HEK293T (cell line): ENCODE measurements at places on chromosomes 5 and 9.

- no peak for DNase-seq
These were observed 23.1 kb upstream of the TDRD7 start for GRCh38 chr9:97388721-97389238.

- peak; percentile 4 for DNase-seq
These were observed 892.6 kb downstream of the TAF11L14 start for GRCh38 chr5:18526792-18527405.

GRCh38 chr5:138809391-138809790 is 56.2 kb downstream of the CTNNA1 start:
- DNase-seq = no peak

- DNase-seq = no peak
These were observed 351.7 kb downstream of the ARRDC3 start for GRCh38 chr5:91031402-91031752.

GRCh38 chr9:130212543-130213297 is 40.5 kb downstream of the NCS1 start:
- no peak for DNase-seq

DNA sequence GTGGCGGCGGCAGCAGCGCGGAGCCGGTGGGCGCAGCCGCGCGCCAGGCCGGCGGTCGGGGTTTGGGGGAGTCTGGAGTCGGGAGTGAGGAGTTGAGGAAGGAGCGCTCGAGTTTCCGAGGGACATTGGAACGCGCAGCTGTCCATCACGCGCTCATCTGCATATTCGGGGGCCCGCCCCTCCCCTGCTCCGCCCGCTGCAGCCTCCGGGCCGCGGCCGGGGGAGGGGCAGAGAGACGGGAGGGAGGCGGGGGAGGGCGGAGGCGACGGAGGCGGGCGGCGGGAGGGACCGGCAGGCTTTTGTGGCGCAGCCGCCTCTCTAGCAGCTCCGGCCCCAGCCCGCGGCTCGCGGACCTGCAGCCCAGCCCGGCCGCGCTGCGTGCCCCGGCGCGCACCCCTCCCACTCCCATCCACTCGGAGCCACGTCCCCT is at the start of gene IRX2:
IRX2 (minus strand) TSS at position 86 of the 430 bp plus-strand sequence. CDS start 264 bp downstream, outside the sequence.
- no peak for DNase-seq

DNA sequence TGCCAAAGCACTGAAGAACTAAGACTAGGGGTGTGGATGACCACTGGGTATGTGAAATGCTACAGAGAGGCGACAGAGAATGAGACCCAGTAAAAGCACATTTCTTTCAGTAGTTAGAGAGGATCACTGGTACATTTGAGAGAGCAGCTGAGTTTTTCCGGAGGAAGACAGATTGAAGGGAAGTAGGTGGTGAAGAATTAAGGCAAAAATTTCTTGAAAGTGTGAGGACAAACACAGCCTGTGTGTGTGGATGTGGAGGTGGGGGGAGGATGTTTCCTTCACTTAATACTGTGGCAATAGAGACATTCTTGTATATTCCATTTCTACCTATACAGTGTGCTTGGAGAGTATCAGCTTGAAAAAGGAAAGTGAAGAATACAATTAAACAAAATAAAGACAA is 871.2 kb upstream of the DMAC1 start:
- no peak for DNase-seq

DNA sequence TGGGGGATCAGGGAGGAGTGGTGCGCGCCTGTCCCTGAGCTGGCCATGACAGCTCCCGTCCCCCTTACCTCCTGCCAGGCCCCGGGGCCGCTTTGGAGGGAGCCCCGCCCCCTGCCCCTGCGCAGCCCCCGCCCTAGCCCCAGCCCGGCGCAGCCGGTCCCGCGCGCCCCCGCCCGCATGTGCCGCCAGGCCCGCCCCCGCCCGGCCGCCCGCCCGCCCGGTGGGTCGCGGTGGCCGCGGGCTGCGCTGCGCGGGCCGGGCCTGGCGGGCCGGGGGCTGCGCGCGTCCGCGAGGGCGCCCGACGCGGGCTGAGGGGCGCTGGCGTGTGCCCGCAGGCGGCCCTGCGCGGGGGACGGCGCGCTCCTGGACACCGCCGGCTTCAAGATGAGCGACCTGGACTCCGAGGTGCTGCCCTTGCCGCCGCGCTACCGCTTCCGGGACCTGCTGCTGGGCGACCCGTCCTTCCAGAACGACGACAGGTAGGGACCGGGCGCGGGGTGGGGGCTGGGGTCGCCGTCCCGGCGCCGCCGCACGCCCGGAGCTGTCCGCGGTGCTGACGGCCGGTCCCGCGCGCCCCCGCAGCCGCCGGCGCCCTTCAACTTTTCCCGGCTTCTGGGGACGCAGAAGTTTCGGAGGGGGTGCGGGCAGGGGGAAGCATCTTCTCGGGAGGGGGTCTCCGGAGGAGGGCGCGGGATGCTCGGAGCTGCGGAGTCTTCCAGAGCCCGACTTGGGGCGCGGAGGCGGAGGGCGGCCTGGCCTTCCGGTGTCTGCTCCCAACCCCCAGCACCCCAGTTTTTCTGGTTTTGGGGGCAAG is 12.5 kb downstream of the KCNT1 start:
- DNase-seq = peak; percentile 43

GRCh38 chr5:148763996-148764395 is 62.4 kb upstream of the ADRB2 start:
- DNase-seq = no peak

DNA sequence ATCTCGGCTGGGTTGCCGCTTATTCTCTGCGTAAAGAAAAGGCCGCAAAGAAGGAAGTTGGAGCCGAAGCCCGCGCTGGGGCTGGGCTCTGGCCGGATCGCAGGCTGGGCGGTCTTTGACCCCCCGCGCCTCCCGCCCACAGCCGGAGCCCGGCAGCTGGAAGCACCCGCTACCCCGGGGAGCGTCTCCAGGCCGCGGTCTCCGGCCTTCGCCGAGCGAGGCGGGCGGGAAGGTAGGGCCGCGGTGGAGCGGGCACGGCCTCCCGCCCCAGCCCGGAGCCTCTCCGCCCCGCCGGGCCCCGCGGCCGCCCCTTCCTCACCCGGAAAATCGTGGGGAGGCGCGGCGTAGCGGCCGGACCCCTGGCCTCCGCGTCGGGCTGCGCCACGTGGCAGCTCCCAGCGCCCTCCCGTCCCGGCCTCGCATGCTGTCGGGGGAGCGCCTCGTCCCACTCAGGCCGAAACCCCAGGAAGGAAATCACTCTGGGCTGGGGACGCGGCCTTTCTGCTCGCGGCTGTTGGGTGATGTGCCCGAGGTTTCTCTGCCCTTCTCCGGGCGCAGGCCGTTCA is 12.0 kb downstream of the FOXD1 start:
- peak; percentile 39 for DNase-seq

DNA sequence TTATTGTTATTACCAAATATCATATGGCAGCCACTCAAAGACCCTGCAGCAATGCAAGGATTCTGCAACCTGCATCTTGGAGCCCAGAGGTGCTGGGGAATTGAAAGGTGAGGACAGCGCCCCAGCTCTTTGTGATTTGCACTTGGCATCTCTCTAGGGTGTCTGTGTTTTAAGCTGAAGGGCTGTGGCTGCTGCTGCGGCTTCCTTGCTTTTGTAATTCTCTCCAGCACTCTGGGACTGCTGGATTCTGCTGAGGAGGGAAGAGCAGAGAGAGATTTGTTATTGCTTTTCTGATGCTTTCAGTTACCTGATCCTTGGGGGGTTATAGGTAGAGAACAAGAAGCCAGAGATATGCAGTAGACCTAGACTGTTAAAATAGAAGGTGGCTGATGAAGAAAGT is 562.4 kb downstream of the EBF1 start:
- no peak for DNase-seq

DNA sequence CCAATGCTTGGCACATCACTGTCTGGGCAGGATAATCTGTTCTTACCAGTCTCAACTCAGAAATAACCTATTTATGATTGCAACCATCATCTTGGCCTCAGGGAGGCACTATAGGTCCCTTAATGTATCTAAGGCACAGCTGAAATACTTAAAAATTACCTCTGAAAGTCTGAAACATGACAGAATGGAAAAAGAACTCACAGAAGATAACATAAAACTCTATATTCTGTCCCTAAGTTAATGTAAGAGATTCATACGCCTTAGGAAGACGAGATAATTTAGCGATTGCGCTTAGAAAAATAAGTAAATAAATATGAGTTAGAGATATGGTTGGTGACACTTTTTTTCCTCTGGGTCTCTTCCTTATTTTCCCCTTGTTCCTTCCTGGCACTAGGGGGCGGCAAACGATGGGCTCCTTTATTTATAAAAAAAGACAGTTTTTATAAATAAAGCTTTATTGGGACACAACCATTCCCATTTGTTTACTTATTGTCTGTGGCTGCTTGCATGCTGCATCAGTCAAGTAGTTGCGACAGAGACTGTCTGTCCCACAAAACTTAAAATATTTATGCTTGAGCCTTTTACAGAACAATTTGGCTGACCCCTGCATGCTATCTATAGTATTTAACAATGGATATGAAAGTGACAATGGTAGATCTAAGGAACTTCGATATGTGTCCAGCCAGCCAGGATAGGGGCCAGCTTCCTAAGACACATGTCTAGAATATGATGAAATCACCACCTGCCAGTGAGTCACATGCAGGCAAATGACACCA is 79.6 kb downstream of the PDE4D start:
- peak; percentile 40 for DNase-seq

- peak; percentile 72 for DNase-seq
These were observed at the start of gene FGF18 for GRCh38 chr5:171418982-171419687. TSS of gene FGF18 (plus strand) at chr5:171419647. CDS start at chr5:171420200, 553 bp downstream.

DNA sequence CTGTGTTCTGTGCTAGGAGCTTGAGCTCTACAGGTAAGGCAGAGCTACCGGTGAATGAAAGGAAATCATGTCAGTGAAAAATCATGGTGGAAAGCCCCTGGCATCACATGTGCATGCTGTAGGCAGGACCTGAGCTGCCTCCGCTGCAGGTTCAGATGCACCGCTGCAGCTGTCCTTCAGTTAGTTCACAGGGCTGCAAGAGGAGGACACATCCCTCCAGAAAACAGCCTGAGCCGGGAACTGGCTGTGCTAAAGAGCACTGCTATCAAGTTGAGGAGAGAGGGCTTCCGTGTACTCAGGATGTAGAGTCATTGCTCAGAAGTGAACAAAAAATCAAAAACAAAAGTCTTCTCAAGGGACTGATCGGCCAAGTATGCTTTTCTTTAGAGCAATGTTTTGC is 138.6 kb downstream of the ERCC6L2 start:
- DNase-seq = no peak

- no peak for DNase-seq
These were observed 9.4 kb downstream of the TSC1 start for GRCh38 chr9:132935026-132935425.

GRCh38 chr9:20316372-20316771 is 305.9 kb downstream of the MLLT3 start:
- no peak for DNase-seq

DNA sequence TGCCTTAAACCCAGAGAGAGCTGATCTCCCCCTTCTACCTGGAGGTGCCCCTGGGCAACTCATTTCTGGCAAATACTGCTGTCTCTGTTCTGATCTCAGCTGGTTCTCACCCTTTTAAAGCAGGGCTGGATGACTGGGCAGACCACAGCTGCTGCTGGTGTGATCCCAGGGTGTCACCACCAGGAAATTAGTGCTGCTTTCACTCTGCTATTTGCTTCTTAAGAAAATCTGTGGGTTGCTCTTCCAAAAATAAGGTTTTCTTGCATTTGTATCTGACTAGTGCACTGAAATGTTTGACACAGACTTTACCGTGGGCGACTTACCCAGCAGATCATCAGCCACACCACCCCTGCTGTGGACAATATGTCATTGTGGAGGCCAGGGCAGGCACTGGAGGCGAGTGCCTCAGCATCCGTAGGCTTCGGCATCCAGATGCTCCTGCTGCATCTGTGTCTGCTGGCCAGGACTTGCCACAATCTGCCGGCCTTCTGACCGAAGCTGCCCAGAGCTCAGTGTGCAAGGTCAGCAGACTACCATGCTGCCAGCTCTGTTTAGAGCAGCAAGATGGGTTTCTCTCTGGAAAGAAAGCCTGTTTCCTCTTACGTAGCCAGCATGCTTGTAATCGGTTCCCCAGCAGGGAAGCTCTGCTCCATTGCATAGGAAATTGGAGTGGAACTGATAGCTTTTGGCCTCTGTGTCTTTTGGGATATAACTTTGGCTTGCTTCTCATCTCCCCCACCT is 13.6 kb downstream of the ARHGAP26 start:
- no peak for DNase-seq

GRCh38 chr5:6370580-6370979 is 7.8 kb downstream of the MED10 start:
- no peak for DNase-seq

- DNase-seq = peak; percentile 24
These were observed 789 bp downstream of the SEMA6A start for GRCh38 chr5:116573702-116574366.

GRCh38 chr5:134563221-134563620 is 37.8 kb downstream of the JADE2 start:
- DNase-seq = no peak

DNA sequence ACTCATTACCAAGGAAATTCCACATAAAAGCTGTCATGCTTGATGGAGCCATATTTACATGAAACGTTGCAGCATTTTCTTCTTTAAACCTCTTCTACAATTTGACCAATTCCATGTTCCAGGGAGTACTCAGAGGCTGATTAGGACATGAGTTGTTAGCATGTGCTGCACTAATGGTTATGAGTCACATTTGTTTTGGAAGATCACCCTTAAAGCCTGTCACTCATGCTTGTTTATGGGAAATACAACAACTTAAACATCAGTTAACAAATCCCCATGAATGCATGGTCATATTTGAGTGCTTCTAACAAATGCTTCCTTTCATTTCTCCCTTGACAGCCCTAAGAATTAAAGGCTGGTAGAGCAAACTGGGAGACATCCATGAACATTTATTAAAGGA is 156.1 kb downstream of the GHR start:
- DNase-seq = no peak

- DNase-seq = no peak
These were observed 213.0 kb downstream of the CRB2 start for GRCh38 chr9:123568691-123569688.

DNA sequence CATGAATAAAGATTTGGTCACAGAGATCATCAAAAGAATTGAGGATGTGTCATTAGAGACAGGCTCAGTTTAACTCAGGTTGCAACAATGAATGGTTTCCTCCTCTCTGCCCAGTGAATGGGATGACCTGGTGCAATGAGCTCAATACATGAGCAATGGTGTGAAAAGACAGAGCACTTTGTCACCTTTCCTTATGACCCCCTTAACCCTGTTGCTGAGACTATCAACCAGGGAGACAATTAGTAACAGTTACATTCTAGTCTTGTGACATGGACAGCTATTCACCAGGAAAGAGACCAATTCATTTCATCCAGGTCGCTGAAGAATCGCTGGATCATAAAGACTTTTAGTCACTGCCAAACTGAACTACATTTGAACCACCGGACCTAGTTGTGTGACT is 19.9 kb upstream of the CDH6 start:
- no peak for DNase-seq

- DNase-seq = peak; percentile 23
These were observed 211.5 kb downstream of the SEC61B start for GRCh38 chr9:99433555-99433954.

GRCh38 chr5:84301535-84301934 is 83.1 kb downstream of the EDIL3 start:
- no peak for DNase-seq
